ENCODE measurements at places on chromosomes 6 and 20.
A peak's percentile ranks its signal among the peaks of the same experiment; 100 is the strongest.

DNA sequence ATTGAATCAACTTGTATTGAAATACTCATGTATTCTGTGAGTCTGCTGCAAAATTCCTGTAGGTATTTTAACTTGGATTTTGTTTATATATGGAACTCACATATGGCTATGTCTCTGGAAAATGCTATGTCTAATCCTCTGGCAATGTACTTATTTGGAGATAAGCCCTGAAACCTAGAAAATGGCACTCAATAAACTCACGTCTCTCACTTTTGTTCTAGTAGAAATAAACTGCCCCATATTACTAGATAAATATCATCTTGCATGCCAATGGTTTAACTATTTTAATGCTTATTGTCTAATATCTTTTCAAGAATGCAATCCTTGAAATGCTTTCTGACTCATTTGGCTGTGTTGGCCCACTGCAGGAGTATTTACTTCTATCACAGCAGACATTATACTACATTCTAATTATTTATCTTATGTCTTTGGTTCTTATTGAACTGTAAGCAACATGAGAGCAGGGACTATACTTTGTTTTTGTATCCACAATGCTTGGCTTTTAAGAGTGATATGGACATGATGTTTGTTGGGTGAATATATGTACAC is 292.2 kb upstream of the RSPO3 start:
- DNase-seq = no peak

DNA sequence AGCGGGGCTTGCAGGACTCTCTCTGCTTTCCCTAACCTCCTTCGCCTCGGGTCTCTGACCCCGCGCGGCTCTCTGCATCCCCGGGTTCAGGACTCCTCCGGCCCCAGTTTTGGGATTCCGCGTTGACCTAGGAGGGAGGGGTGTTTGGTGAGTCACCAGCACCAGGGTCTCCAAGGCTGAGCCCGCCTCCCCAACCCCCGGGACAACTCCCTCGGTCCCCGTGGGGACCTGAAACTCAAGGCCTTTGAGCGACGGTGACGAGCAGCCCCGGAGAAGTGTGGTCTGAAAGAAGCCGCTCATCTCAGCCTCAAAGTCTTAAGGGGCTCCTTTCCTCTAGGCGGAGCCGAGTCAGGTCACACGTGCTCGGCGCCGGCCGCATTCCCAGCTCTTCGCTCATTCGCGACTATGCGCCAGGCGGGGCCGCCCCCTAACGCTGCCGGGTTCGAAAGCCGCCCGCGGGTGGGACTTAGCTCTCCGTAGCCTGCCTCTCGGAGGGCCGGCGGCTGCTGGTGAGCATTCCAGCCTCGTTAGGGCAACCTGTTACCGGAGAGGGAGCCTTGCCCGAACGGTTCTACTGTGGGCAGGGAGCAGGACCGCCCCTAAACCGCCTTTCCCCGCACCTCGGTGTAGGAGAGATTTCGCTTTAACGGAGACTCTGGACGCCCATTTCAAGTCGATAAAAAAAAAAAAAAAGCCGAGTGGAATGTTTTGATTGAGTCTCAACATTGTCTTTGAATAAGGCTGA is 3.0 kb upstream of the PRDM13 start:
- no peak for DNase-seq

DNA sequence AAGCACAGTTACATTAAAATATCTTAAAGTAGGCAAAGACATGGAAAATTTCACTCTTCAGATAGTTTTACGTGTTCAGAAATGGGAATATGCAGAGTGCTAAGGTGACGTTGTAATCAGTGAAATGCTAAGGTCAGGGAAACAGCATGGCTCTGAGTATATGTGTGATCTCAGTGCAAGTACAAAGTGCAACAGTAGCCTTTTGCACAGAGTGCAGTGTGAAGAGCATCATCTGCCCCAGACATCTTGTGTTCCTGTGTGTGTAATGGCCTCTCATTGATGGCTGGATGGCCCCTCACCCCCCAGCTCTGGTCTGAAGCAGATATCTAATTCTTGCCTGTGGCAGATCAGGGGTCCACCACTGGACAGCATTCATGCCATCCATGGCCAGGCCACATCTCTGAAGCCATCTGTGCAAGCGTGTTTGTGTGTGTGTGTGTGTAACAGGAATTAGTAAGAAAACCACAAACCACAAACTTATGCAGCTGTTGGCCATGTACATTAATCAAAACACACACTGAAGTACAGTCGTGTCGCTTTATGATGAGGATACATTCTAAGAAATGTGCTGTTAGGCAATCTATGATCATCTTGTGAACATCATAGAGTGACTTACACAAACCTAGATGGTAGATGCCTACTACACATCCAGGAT is 165.1 kb downstream of the RALGAPA2 start:
- no peak for DNase-seq

GRCh38 chr6:143110572-143110971 is 49.9 kb downstream of the AIG1 start:
- no peak for DNase-seq

GRCh38 chr6:12882761-12883290 is 166.3 kb downstream of the PHACTR1 start:
- DNase-seq = no peak

DNA sequence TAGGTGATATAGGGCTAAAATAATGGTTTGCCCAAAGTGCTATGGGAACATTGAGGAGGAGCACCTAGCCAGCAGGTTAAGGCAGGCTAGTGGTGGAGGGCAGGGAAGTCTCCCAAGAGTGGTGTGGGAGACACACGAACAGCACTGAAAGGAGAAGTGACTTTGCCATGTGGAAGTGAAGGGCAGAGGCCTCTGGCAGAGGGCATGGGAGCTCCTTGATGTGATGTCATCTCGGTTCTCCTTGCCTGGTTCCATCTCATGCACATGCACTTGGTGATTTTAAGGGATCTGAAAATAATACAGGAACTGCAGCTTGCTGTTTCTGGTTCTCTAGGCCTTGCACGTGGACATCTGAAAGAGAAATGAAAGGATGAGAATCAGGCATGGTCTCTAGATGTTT is 4.7 kb upstream of the MAP3K4 start:
- DNase-seq = no peak

DNA sequence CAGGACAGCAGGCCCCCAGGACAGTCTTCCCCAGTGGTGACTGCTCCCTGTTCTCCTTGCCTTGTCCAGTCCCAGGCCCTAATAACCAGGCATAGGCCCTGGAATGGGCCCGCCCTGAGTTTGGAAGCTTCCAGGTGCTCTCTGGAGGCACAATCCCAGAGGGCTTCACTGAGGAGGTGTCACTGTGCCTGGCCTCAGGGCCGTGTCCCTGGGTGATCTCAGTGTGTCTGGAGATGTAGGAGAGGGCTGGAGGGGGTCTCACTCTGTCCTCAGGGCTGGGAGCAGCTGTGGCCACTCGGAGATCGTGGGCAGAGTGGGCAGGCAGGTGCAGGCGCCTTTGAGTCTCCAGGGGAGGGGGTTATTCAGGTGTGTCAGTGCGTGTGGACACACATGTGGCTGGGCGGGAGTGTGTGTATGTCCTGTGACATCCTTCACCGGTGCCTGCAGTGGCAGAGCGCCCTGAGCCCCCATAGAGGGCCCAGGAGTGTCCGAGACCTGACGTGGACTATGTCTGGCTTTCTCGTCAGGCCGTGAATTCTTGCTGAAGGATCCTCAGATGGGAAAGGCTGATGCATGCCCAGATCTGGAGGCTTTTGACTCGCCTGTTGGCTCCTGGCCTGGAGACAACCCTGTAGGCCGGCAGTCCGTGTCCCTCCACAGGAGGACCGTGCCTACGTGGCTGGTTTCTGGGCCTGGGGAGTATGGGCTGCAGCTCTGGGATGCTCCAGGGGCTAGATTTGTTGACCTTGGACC is 5.5 kb upstream of the NPBWR2 start:
- DNase-seq = no peak

- DNase-seq = no peak
Observed at GRCh38 chr20:12237772-12238171, 320.1 kb downstream of the BTBD3 start.

- DNase-seq = no peak
Observed at GRCh38 chr20:62313460-62314338, 10.9 kb downstream of the ADRM1 start.

- no peak for DNase-seq
Observed at GRCh38 chr6:139708337-139709199, 334.1 kb upstream of the CITED2 start.

- no peak for DNase-seq
Observed at GRCh38 chr6:56764081-56764566, 121.4 kb upstream of the DST start.

- peak; percentile 20 for DNase-seq
Observed at GRCh38 chr20:21808863-21809664, 103.6 kb downstream of the PAX1 start.

- DNase-seq = peak; percentile 74
Observed at GRCh38 chr20:58692579-58693225, at the start of gene NPEPL1. NPEPL1 (plus strand) TSS chr20:58692800; CDS start chr20:58692901, 101 bp downstream.

DNA sequence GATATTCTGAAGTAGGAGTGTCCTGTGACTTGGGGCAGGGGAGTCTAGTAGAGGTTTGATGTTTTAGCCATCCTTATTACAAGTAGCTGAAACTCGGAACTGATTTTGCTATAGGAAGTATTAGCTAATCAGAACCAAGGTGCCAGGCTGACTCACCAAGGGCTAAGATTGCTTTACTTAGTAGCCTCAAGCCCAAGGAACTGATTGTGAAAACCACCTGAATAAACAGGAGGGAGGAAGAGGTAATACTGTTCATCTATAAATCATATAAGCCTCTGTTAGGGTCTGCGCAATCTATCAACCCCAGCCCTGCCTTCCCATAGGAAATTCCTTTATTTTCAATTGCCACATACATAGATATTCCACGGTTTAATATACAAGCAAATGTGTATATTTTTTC is 54.4 kb downstream of the GNAS start:
- DNase-seq = no peak

GRCh38 chr6:32255199-32256153 is 31.6 kb upstream of the NOTCH4 start:
- peak; percentile 54 for DNase-seq

DNA sequence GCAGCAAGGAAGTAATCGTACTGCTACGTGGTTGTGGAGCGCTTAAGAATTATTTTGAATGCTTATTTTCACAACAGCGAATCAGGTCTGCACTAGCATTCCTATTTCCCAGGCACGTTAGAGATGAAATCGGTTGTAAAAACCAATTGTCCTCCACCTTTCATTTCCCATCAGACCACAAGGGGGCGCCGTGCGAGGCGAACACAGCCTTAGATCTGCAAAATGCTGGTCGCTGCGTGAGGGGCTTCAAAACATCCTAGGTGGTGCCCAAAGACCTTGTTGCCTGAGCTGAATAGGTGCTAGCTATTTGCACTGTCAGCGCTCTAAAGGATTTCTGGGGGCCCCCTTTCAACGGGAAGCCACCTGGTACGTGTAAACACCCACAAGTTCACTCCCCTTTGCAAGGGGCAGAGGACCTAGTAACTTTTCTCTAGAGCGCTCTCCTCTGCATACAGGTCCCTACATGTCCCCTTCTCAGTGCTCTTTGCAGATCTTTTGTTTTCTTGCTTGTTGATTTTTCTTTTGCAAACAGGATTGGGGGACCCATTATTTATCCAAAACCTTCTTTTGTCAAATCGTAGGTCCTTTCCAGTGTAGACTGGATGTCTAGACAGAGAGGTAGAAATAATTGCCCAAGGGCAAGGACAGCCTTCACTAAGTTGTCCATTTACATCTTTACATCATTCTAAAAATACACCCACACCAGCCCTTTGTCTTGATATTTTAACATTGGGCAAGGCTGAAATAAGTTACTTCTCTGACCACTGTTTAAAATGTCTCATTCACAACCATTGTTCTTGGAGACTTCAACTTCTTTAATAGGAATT is 59.8 kb downstream of the NEDD9 start:
- DNase-seq = peak; percentile 68

DNA sequence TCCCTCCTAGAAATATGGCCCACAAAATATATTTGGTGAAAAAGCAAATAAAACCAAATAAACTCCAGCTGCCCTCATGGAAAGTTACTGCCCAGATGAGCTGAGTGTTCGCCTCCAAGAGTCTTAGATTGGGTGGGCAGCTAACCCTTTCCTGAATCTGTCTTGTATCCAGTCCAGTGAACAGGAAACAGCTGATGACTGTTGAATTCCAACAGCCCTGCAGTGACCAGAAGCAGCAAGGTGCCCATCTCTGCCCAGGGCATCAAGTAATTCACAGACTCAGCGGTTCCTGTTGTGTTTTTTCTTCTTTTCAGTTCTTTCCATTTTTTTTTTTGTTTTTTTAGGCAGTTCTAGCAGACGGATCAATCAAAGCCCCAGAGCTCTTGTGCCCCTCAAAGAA is 199.2 kb downstream of the UBE3D start:
- no peak for DNase-seq

- DNase-seq = no peak
Observed at GRCh38 chr20:35238170-35238569, 11.7 kb downstream of the MMP24 start.

GRCh38 chr6:30073489-30074235 is 1.9 kb downstream of the RNF39 start:
- DNase-seq = no peak

- peak; percentile 59 for DNase-seq
Observed at GRCh38 chr20:62367136-62367632, at the start of gene LAMA5. LAMA5 (minus strand) TSS chr20:62367312; CDS start chr20:62367245, 67 bp downstream.

GRCh38 chr6:42947950-42948349 is 12.6 kb upstream of the GNMT start:
- no peak for DNase-seq

DNA sequence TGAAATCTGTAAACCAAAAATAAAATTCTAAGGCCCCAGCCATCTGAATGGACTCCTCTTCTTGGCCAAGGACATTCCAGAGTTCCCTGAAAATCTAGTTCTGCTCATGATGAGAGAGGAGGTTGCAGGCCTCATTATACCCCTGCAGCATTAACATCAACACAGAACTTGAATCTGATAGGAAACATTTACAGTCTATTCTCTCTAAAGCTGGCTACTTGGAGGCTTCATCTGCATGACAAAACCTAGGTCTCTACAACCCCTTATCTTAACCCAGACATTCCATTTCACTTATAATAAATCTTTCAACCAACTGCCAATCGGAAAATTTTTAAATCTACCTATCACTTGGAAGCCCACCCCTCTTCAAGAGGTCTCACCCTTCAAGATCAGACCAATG is 15.7 kb downstream of the RTN4IP1 start:
- no peak for DNase-seq

DNA sequence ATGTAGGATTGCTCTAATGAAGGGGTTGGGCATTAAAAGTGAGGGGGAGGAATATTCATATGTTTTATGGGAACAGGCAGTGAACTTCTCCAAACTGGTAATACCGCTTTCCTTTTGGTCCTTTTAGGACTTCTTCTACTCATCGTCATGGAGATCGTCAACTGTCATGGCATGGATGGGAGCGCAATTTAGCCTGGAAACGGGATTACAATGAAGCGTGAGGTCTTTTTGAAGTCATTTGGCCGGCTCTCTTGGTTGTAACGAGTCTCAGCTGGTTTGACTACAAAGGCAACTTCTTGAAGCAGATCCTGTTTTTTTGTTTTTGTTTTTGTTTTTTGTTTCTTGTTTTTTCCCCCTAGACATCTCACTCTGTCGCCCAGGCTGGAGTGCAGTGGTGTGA is 1.4 kb upstream of the HLA-E start:
- DNase-seq = no peak

DNA sequence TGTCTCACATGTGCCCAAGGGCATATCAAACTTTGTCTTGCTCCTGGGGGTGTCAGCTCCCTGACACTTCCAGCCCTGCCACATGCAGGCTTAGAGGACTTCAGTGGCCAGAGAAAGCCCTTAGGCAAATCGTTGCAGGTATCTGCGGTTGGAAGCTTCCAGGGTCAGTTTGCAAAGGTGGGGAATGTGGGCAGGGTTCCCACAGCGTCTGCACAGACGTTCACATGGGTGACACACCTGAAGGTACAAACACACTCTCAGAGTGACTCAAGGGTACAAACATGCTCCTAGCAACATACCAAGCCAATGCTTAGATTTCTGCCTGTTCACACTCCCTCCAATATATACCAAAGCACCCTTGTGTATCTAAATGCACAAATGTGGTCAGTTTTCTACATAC is 30.0 kb downstream of the VSTM2L start:
- no peak for DNase-seq

Measured in activated B cell treated with CpG ODN at 0.5 μM for 24 hours (primary cell).